Large intestine (tissue), 12 donors: ENCODE measurements at places on chromosomes 6 and 20.

GRCh38 chr6:163460307-163460782, 45.8 kb downstream of the QKI start:
- no peak for DNase-seq

- no peak for DNase-seq
These were observed 34.4 kb upstream of the LOC128125822 start for GRCh38 chr6:63537959-63538300.

- DNase-seq, result peak; percentile 6
These were observed 84.5 kb upstream of the LRFN2 start for GRCh38 chr6:40671694-40672050.

DNA sequence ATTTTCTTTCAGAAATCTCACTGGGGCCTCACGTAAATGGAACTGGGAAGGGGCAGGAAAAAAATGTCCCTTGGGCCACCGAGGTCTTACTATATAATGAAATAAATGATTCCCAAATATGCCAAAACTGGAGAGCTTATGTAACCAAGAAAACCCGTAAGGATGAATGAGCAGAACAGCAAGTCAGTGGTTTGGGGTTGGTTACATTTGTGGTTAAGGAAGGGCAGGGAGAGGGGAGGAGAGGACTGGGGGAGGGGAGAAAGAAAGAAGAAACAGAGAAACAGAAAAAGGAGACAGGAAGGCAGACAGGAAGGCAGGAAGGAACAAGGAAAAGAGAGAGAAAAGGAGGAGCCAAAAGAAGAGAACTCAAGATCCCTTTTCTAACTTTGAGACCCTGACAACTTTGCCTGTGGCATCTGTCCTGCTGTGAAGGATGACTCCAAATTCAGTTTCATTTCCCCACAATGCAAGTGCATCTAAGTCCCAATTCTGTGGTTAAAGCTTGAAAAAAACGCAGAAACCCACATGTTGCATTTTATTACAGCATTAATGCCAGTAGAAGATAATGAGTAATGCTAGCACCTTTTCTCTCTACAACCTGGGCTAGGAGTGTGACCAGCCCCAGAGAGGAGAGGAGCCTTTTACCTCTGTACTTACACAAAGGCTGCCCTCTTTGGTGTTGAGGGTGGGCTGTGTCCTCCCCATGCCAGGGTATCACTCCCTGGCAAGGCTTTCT, 10.8 kb upstream of the ARMC2 start:
- DNase-seq, result no peak

- peak; percentile 49 for DNase-seq
These were observed 18.5 kb downstream of the SNRPB start for GRCh38 chr20:2451939-2452732.

DNA sequence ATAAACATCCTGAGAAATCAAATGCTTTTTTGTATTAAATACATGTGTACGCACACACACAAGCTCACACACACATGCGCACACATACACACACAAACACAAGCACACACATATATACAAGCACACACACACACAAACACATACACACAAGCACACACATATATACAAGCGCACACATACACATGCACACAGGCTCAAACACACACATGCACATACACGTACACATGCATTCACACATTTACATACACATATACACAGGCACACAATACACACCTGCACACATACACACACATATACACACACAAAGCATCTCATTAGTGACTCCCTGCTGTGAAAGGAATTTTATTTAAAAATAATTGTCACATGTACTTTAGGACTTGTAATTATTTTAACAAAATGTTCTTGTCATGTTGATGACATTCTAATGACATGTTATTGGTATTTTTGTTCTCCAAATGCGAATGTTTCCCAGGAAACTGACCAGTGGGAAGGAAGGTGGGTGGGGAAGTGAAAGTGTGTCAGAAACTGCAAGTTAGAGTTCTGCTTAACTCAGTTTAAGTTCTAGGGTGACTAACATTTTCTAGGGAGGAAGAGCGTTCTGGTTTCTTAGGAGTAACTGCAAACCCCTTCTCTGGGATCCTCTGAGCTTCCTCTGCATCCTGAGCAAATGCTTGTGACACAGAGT, 113.9 kb upstream of the ZNF217 start:
- DNase-seq, result no peak

- DNase-seq, result peak; percentile 37
These were observed 126.6 kb downstream of the ADAT2 start for GRCh38 chr6:143323729-143324470.

DNA sequence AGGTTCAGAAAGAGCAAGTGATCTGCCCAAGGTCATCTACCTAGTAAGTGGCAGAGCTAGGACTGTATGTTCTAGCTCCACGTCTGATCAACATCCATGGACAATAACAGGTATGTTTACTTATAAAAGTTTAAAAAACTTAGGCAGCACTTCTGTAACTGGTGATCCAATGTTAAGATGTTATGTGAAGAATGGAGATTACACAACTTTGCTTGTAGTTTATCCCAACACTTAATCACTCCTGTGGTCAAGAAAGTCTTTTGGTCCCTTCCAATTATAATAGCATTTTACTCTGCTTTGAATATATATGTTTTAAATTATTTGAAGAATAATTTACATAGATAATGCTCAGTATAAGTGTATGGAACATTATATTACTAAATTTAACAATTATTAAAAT, 4.8 kb downstream of the FBXO30 start:
- DNase-seq, result no peak

DNA sequence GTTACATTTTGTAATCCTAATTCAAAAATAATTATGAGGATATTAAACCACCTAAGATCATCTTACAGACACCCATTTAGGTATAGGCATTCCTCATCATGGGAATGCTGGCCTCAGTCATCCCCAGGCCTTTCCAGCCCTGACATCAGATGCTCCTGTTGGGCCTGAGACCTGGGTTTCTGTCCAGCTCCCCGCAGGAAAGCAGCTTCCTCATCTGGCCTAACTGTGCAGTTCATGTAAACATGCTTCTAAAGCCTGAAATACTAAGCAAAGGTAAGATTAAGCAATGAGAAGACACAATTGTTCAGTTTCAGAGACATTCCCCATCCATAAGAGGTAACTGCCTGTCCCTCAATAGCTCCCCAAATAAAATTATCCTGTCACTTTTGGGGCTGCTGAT, 19.0 kb downstream of the ETV7 start:
- DNase-seq, result no peak

DNA sequence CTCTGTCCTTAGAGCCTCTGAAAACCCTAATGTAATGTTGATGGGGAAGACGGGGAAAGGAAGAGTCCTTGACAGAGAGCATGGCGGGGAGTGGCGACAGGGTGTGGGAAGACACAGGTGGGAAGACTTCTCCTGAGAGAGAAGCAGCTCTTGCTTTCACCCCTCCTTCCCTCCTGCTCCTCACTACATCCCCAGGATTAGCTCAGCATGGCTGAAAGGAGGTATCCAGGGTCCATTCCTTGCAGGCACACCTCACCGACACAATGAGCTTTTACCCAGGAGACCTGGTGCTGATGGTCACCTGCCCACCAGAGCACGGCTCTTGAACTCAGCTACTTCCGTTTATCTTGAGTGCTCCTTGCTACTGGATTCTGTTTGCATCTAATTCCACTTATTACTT, 469.3 kb downstream of the CDH26 start:
- DNase-seq, result no peak

GRCh38 chr20:14361509-14362345, 24.3 kb upstream of the FLRT3 start:
- peak; percentile 30 for DNase-seq

GRCh38 chr6:71254323-71254722, 34.3 kb upstream of the OGFRL1 start:
- no peak for DNase-seq

- DNase-seq, result no peak
These were observed 50.9 kb downstream of the COL12A1 start for GRCh38 chr6:75154973-75155372.

DNA sequence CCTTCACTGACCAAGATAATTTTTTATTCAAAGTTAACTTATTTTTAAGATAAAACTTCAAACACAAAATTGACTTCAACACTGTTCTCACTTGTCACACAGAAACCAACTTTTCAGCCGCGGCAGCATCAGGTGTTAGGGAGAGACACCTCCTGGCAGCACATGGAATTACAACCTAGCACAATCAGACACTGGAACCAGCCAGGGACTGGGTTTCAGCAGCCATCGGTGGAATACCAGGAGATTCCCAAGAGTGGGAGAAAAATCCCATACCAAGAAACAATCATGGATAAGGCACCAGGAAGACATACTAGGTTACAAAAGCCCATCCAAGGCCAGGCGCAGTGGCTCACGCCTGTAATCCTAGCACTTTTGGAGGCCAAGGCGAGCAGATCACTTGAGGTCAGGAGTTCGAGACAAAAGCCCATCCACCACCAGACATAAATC, 70.0 kb downstream of the SNX5 start:
- peak; percentile 68 for DNase-seq

DNA sequence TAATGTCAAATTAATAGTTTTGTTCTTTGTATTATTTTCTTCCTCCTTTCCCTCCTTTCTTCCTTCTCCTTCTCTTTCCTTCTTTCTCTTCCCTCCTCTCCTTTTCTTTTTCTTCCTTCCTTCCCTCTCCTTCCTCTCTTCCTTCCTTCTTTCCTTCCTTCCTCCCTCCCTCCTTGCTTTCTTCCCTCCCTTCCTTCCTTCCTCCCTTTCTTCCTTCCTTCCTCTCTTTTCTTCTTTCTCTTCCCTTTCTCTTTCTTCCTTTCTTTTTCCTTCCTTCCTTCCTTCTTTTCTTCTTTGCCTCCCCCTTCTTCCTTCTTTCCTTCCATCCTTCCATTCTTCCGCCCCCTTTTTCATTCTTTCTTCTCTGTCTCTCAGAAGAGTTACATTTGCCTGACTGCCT, 518.2 kb upstream of the ID4 start:
- no peak for DNase-seq

DNA sequence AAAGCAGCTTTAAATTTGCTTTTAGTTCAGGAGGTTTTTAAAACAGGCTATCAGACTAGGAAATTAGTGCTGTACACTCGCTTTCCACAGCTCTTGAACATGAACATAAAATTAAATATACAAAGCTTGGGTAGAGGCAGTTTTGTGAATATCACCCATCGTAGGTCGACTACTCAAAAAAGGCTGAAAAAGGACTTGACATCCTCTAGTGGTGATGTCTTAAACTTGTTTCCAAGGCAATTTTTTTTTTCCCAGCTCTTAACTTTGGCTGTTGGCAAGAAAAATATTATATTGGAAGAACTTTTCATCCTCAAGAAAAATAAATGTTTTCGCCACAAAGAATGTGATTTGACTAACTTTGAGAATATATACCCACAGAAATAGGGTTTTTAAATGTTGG, 2.9 kb downstream of the MAP7 start:
- DNase-seq, result no peak

GRCh38 chr20:58113716-58114115, 114.7 kb downstream of the ANKRD60 start:
- no peak for DNase-seq

DNA sequence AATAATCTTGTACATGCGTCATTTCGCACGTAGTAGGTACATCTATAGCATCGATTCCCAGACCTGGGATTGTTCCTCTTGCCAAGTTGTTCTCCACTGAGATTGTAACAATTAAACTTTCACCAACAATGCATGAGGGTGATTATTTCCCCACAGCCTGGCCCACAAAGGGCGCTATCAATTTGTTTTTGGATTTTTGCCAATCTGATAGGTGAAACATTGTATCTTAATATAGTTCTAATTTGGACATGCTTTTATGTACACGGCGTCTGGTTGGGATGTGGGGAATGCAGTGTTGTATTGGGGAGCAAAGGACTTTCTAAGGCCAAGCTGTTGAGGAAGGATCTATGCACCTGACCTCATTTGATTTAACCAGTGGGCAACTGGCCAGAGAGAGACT, 59.5 kb downstream of the VEGFA start:
- no peak for DNase-seq

DNA sequence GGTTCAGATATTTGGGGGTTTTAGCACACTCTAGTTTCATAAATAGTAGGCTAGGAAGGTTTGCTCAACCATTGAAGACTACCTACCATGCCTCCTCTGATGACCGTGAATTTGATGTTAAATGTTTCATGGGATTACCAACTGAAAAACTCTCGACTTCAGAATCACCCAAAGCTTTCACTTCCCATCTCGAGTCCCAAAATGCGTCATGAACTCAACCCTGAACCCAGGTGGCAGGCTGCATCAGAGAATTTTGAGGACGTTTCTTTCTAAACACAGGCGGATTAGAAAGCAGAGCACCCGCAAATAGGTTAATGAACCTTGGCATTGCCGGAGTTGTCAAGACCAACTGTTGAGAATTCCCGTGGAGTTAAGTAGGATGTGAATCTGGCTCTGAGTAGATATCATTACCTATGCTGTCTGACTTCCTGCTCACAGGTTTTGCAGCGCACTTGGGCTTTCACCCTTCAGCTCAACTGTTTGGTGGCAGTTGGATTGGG, 98.4 kb upstream of the ADTRP start:
- no peak for DNase-seq

DNA sequence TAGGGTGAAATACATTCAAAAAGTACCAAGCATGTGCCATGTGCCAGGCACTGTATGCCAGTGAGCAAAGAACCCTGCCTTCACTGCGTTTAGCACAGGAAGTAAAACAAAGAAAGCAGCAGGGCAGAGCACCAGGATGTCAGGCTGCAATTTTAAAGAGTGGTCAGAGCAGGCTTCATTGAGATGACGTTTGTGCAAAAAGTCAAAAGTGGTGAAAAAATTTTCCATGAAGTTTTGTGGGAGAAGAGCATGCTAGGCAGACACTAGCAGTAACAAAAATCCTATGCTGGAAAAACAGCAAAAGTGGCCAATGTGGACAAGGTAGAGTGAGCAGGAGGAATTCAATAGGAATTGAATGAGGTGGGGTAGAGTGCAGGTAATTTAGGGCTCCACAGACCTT, 31.3 kb downstream of the AKIRIN2 start:
- DNase-seq, result no peak

DNA sequence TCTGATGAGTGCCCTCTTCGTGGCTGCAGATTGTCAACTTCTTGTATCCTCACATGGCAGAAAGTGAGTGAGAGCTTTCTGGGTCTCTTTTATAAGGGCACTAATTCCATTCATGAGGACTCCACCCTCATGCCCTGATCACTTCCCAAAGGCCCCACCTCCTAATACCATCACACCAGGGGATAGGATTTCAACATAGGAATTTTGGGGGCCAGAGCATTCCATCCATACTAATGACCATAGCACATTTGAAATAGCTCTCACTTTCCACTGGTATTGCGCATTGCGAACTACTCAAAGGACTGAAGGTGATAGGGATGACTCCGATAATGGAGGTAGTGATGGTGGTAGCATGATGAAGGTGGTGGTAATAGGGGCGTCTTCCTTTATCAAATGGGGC, 324.3 kb downstream of the PRL start:
- DNase-seq, result no peak
